ENCODE measurements at places on chromosomes 6 and 20.

DNA sequence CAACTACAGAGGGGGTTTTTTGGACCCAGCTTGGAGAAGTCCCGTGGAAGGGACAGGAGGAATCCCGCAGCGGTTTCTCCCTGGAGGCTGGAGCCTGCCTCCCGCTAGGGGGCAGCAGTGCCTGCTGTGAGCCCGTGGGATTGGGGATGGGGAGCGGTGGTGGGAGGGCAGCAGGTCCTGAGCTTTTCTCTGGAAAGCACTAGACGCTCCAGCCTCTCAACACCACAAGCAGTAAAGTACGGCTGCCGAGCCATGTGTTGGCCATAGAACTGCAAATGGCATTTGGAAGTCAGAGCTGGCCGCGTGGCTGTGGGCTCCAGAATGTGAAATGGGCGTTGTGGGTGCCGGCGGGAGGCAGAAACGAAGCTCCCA lies 47.8 kb downstream of the GMPR start:
- no peak for DNase-seq

DNA sequence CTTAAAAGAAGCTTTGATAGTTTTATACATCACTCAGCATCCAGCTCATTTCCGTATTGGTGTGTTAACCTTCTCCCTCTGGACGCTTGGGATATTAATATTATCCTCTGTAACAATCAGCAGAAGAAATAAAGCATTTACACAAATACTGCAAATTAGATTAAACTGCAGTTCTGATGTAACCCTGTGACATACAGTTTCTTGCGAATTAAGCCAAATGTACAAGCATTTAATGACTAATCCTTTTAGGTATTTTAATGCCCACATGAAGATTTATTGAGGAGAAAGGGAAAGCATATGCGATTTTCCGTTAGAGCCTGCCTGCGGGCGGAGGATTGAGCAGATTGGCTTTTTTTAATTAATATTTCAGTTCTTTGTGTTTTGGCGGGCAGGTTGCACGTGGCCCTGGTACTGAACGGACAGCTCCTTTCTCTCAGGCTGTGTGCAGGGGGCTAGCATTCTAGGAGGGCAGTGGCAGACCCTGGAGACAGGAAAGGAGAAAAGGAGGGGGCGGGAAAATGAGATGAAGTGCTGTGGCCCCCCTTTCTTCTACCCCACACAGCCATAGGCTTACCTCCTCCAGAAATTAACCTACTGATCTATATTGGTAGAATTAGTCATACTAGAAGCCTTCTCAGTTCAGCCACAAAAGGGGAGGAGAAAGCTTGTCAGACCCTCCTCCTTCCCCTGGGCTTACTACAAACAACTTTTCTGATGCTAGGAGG lies 14.1 kb upstream of the TFAP2D start:
- no peak for DNase-seq

DNA sequence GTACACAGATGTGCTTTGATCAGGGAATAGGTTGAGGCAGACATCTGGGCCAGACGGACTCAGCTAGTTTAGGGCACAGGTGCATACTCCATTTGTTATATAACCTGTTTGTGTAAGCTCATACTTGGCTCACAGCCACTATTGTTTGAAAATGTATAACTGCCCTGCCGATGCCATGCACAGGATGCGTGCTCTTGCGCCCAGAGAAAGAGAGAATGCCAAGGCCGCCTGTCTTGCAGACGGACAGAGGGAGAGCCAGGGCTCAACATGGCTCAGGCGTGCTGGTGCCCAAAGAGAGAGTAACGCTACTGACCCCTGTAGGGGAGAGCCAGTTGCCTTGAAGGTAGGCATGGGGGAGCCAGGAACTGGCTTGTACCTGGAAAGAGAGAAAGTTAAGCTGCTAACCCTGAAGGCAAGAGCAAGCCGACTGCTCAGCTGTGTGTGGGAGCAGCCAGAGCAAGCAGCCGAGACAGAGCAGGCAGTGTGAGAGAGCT lies 57.7 kb downstream of the FAM229B start:
- DNase-seq: no peak

GRCh38 chr6:169829786-169830185 lies 78.4 kb downstream of the ERMARD start:
- DNase-seq: no peak

DNA sequence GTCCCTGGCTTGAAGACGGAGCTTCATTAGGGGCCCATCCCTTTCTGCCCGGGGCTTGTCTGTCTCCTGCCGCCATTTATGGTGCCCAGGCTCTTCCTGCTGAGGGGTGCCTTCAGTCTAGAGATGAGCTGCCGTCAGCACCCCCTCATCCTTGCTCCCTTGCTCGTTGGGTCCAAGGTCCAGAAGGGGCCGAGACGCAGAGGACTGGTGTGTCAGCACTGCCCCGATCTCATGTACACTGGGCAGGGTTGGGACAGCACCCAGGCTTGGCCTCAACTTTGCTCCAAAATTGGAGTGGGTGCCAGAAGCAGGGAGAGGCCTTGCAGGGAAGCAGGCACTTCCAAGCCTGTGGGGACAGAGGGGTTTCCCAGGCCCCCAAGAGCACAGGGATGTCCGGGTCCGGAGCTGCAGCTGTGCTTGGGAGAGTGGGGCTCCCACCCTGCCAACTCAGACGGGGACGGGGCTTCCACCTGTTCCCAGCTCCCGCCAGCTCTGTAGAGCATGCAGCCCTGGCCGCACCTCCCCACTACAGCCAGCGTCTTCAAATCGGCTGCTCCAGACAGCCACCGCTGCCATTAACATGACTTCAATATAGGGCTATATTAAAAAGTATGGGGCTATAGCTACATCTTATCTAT lies 488.8 kb downstream of the TENT5A start:
- DNase-seq: no peak

DNA sequence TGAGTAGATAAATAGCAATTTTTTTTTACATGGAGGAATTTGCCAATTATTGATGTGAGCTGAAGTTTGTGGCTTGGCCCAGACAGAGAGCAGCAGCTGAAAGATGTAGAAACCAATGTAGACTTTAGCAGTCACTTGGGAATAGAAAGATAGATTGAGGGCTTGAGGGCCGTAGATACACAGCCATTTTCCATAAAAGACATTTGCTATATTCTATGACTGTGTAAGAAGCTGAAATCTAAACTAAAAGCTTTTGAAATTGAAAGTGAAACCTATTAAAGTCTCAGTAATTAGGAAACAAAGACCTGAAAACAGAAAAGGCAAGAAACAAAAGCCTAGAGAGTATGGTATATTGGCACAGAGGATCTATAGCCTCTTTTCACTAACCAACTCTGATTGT lies 332.7 kb downstream of the CENPW start:
- DNase-seq: no peak

- DNase-seq: no peak
Measured at GRCh38 chr20:14922503-14923267, 585.3 kb upstream of the FLRT3 start.

Data from GF-D8 (cell line).